ENCODE measurements at places on chromosomes 7 and 10.

DNA sequence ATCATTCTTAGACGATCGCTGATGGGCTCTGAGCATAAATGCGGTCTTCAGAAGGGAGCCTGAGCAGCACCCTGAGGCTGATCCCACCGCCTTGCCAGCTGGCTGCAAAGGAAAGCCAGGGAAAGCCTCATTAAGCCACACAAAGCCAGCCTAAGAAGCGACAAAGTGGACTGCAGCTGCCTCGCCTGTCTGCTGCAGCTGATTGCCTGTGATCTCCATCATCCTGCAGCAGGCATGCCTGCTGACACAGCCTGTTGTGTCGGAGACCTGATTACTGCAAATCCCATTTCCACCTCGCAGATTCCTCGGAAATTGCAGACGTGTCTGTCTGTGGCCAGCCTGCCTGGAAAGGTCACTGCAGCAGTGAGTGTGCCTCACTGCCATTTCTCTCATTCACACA, 1087.0 kb upstream of the AUTS2 start:
- DNase-seq = no peak

DNA sequence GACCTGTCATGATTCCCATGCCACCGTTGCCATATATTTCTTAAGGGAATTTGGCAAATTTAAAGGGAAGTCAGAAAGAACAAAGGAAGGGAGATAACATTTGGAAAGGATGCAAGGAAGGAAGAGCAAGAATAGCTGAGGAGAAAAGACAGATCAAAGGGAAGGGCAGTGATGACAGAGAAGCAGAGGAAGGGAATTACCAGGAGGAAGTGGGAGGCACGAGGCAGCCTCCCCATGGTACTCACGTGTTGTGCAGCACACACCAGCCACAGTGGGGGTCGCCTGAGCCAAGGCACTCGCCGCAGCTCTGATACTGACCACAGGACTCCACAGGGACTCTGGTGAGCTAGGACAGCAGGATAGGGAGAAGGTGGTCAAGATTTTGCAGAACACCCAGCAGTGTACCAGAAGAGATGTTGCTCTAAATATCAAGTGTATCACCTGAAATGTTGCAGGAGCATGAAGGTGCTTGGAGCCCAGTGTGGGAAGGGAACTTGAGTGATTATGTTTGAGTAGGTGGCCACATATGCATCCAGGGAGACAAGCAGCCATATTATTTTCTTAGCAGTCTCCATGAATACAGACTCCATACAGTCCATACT, 335.3 kb downstream of the PLXNA4 start:
- no peak for DNase-seq

- no peak for DNase-seq
Measured at GRCh38 chr7:90430614-90431460, 27.6 kb downstream of the CLDN12 start.

GRCh38 chr7:71868797-71869196, 543.3 kb downstream of the CALN1 start:
- DNase-seq = no peak

GRCh38 chr10:102384606-102385429, 10.7 kb upstream of the NFKB2 start:
- DNase-seq = no peak

DNA sequence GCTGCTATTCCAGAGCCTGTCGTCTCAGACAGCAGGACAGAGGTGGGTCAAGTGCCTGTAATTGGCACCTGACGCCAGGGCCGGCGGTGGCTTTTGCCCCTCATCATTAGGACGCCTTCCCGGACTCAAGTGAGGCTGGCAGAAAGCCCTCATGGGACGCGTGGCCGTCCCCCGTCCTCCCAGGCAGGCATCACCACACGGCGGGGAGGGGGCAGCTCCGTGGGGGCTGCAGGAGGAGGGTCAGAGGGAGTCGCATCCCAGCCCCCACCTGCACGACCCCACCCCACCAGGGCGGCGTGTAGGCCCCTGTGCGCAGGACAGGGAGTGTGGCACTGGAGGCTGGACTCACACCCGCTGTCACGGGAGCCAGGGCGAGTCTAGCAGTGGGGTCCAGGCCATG, 16.3 kb downstream of the CFAP46 start:
- no peak for DNase-seq

DNA sequence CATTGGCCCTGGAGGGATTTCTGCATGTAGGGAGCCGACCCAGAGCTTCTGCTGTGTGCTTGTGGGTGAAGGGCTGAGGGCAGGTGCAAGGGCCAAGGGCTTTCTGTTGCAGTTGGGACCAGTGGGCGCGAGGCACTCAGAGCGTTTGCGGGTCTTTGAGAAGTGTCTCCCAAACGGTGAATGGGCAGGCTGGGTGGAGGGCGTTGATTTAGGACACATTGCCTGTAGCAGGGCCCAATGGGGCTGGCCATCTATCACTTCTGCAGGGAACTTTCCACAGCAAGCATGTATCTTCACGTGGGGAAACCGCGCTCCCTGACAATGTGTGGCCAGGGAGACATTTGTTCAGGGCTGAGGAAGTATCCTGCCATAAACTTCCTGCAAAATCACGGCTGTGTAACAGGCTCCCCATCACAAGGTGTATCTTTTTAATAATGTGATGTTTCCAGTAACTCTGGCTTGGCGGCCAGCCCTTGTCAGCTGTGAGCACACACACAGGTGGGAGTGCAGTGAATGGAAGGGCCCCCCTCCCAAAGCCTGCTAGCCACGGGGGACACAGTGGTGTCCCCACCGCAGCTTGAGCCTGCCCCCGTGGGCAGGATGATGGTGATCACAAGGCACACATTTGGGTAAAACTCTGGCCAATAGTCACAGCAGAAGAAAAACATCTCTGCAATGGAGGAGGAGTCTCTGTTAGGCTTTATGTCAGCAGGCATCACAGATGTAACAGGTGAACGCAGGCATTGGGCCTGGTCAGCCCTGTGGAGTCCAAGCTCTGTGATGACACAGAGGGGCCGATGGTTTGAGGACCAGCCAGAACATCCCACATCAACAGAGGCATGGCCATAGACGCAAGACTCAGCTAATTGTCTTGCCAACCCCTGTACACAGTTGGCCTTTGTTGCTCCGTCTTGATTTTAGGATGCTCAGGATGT, 84.3 kb downstream of the GLRX3 start:
- no peak for DNase-seq

- DNase-seq = no peak
Measured at GRCh38 chr10:63129888-63130287, 3.2 kb upstream of the NRBF2 start.

DNA sequence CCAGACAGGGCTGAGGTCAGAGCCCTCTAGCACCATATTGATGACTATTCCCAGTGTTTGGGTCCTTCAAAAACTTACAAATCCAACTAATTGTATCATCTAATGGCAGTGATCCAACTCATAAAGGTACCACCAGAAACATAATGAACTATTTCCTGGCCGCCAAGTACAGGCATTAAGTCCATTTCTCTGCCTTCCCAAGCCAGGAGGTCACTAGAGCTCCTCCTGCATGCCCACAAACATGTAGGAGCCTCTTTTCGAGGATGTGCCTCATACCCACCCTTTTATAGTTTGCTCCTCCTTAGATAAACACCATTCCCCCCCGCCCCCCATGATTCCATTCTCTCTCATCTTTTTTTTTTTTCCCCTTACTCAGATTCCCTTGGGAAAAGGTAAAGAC, 91.3 kb downstream of the CHN2 start:
- no peak for DNase-seq

DNA sequence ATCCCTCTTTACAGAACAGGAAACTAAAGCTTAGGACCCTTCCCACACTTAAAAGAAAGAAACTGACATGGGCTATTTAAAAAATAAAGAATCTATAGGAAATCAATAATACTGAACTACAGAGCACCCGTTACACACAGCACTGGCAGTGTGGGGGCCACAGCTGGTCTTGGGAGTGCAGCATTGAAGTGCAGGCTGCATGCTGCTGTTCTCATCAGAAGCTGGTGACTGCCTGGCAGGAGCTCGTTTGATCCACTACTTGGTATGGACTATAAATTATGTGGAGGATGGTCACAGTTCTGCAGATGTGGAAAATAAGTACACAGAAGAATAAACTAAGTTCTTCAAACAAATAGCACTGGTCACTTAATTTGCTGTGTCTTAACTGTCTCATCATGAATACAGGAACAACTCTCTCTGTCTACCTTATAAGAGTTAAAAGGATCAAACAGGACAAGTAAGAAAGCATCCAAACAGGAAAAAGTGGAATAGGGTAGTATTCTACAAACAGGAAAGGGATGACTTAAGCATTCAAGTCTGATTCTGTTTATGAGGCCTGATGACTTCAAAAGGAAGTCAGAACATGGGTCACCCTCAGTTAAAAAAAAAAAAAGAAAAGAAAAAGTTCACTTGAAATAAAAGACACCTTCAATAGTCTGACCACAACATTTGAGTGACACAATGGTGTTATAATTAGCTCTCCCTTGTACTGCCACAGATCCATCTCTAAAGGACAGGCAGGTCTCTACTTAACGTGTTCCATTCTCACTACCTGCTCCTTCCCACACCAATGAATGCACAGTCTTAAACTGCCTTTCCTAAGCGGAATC, 21.0 kb downstream of the DOCK4 start:
- DNase-seq = no peak
